ENCODE measurements at places on chromosomes 2 and 18.

GRCh38 chr18:34938090-34938489 is 103.1 kb upstream of the MAPRE2 start:
- no peak for DNase-seq

GRCh38 chr2:241279413-241279812 is 36.1 kb downstream of the HDLBP start:
- no peak for DNase-seq

DNA sequence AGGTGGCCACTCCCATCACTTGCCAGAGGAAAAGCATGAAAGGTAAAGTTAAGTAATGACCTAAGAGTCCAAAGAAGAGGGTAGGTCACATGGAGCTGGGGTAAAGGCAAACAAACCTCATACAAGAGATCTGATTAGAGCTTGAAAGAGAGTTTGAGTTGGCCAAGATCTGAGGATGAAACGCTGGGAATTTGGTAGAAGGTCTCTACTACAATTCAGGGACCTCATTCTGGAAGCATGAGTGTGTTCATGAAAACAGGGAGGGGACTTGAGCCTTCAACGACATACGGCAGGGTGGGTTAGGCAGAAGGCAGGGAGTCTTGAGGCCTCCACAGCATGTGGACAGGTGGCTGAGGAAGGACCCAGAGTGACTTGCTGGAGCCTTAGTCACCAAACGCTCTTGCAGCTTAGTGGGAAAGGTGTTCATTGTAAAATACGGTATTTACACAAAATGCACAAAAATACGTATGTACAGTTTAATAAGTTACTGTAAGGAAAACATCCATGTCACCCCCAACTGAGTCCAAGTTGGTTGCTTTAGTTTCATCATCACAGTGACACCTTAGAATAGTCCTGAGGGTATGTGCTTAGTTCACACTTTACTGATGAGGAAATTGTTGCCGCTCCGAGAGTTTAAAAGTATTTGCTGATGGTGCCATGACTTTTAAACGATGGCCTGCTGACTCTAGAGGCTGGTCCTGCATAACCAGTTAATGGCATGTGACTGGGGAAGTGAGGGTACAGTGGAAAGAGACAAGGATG is 5.0 kb upstream of the FARP2 start:
- DNase-seq = no peak

DNA sequence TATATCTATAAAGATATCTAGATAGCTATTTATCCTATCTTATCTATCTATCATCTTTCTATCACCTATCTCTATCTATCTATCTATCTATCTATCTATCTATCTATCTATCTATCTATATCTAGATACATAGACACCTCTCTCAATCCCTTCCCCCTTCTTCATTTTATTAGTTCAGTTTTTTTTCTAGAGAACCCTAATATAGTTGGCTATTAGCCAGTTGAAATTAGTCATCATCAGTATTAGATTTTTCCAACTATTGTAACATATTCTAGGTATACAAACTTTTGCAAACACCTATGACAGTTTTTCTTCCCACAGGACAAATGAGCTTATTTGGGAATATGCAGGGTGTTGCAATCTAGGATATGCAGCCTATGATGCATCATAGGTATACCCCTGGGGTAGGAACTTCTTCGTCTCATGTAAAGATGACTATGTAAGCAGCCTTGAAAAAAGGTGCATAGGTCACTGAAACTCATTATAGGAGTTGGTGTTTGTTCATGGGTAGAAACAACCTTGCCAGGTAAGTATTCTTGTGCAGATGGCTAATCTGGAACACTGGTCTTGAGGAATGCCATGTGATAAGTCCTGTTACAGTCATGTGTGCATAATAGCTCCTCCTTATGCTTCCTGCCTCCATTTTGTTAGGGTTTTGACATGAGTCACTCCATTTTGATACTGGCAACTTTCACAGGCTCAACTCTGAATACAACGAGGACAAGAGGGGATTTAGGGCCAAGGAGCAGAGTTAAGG is 160.7 kb upstream of the ZSWIM2 start:
- no peak for DNase-seq

GRCh38 chr2:187500585-187501359 is 52.7 kb upstream of the CALCRL start:
- DNase-seq = no peak

DNA sequence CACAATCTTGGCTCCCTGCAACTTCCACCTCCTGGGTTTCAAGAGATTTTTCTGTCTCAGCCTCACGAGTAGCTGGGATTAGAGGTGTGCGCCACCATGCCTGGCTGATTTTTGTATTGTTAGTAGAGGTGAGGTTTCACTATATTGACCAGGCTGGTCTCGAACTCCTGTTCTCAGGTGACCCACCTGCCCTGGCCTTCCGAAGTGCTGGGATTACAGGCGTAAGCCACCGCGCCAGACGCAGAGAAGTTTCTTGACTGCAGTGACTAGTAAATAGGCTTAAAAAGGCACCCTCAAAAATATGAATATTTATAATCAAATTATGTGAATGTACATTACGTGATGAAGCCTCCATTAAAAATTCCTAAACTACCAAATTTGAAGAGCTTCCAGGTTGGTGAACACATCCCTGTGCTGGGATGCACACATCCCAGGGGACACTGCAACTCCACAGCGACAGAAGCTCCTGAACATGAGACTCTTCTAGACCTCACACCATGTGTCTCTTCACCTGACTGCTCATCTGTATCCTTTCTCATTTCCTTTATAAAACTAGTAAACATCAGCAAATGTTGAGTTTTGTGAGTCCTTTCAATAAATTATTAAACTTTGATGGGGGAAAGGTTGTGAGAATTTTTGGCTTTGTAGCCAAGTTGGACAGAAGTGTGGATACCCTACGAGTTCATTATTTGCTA is 203.3 kb upstream of the SPOPL start:
- no peak for DNase-seq

GRCh38 chr2:80420530-80421208 is 116.1 kb upstream of the LRRTM1 start:
- no peak for DNase-seq

GRCh38 chr2:224894356-224894755 is 147.9 kb downstream of the DOCK10 start:
- DNase-seq = no peak

- DNase-seq = peak; percentile 60
Measured at GRCh38 chr2:202135091-202135874, 62.2 kb downstream of the KIAA2012 start.

DNA sequence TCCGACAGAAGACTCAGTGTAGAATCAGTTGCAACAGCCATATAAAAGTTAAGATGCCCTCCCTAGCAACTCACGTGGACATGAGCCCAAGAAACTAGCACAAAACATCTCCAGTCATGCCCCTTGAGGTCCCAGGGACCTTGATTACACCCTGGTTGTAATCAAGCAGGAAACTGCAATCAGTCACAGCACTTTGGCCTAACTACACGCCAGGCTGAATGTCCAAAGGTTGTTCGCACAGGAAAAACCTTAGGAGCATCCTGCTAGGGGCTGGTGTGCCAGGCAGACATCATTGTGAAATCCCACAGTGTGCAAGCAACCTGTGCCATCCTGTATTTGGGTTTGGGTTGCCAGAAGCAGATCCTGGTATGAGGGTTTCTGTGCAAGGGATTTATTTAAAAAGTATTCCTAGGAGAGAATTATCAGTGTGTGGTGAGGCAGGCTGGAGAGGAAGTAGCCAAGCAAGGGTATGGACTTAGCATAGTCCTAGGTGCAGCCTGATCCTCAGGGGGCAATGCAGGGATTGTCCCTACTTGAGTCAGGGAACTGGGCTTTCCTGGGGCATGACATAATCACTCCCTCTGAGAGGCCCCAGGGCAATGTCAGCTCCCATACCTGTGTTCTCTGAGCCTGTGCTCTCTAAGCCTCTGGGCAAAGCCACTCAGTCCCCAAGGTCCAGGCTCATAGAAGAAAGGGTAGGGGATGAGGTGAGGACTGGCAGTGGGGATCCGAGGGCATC is 17.8 kb upstream of the SULT1C2 start:
- no peak for DNase-seq
